ENCODE measurements at places on chromosomes 2 and 18.

- H3K27ac ChIP-seq: 0 out of 2 replicates have a peak overlapping the region, but pooled peaks have one; percentile 81
- H3K36me3 ChIP-seq: peaks cover 15% of the 10 kb centered on the region
- H3K27me3 ChIP-seq: no peaks in the 10 kb centered on the region
Observed at GRCh38 chr2:172447811-172448493, 20.6 kb downstream of the ITGA6 start.

DNA sequence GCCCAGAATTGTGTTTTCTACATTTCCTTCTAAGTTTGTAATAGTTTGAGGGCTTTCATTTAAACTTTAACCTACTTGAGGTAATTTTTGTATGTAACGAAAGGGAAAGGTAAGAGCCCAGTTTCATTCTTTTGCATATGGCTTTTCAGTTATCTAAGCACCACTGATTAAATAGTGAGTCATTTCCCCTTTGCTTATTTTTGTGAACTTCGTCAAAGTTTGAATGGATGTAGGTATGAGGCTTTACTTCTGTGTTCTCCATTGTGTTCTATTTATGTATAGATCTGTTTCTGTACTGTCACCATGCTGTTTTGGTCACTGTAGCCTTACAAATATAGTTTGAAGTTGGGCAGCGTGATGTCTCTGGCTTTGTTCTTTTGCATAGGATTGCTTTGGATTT is 944.8 kb upstream of the CNTNAP5 start:
- H3K27ac ChIP-seq: no peak overlapping the region
- 0 out of 2 replicates have a peak, but pooled peaks cover 5% of the 10 kb centered on the region for H3K4me1 ChIP-seq
- DNase-seq: no peak

DNA sequence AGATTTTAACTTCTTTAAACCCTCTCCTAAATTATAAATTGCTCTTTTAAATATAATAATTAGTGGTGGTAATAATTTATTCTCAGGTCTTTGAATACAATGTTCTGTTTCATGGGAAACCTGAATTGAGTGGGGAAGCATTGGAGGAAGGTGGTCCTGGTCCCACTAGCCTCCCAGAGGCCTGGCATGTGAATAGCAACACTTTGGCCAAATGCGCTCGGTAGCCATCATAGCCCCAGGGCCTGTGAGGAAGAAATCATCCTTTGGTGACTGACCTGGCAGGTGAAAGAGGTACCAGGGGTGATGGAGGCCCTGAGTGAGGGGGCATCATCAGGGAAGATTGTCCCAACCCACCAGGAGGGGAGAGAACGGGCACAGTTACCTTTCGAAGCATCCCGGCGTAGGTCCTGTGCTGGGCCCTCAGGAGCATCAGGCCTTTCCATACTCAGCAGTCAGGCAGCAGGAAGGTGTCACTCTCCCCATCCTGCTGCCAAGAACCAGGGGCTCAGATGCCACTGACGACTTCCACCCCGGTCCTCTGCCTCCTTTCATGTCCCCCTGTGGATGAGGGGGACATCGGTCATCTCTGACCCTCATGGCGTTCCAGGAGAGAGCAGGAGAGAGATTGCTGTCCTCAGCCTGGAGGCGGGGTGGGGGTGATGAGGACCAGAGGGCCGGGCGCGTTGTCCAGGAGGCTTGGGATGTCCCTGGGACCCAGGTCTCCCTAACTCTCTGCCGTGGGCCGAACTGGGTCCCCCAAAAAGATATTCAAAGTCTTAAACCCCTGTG is 78.6 kb upstream of the HPCAL1 start:
- no peak overlapping the region for H3K4me3 ChIP-seq
- H3K36me3 ChIP-seq: no peaks in the 10 kb centered on the region
- H3K27ac ChIP-seq: no peak overlapping the region
- peak; percentile 7 for DNase-seq

GRCh38 chr2:145764631-145765030 is 1244.7 kb upstream of the ZEB2 start:
- no peaks in the 10 kb centered on the region for H3K36me3 ChIP-seq
- no peak for DNase-seq
- no peaks in the 10 kb centered on the region for H3K27me3 ChIP-seq
- H3K27ac ChIP-seq: no peak overlapping the region
- H3K4me3 ChIP-seq: no peak overlapping the region
- peaks cover 14% of the 10 kb centered on the region for H3K4me1 ChIP-seq

DNA sequence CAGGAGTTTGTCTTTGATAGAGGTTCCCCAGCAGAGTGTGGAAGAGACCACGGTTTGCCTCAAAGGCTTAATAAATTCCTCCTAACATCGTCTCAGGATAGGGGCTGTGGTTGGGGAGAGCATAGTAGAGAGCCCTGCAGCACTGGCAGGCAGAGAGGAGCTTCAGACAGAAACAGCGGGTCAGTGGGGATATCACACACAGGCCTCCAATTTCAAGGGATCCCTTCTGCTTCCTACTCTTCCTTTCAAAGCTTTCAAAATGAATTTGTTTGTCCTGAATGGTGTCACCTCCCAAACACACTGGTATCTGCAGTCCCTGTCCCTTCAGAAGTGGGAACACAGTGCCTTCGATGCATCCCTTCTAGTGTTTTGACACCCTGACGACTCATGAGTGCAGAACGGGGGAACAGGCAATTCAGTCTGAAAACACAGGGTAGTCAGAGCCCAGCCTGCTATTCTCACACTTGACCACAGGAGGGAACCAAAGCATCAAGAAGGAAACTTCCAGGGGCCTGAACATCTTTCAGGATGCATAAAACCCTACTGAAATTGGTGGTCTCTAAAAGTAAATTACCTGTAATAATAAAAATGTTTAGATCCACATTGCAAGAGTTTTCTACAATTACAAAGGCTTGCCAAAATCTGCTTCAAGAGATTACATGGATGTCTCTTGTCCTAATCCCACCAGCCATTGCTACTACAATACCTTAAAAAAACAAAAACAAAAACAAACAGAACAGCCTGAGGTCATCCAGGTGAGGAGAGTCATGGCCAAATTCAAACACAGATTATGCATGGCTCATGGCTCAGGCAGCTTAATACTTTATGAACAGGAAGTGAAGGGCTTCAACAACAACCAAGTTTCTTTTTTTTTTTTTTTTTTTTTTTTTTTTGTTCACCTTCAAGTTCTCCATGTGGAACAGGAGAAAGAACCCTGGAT is 49.8 kb downstream of the SLC14A2 start:
- no peaks in the 10 kb centered on the region for H3K36me3 ChIP-seq
- no peak overlapping the region for H3K27ac ChIP-seq
- 0 out of 2 replicates have a peak, but pooled peaks cover 2% of the 10 kb centered on the region for H3K27me3 ChIP-seq
- no peak overlapping the region for H3K4me3 ChIP-seq

DNA sequence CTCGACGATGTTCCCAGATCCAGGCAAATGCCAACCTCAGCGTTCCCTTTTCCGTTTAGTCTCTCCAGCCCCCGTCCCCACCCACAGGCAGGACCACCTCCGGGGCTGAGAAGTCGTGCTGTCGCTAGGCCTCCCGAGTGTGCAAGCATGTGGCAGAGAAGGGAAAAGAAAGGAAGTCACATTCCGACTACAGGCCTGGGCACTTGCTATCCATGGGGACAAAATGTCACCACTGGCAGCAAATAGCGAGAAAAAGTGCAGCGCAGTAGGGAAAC is 420 bp downstream of the PIGN start:
- no peak for DNase-seq
- peak overlapping the region; percentile 100 for H3K4me3 ChIP-seq
- no peaks in the 10 kb centered on the region for H3K27me3 ChIP-seq

GRCh38 chr2:178863856-178864620 is 56.8 kb upstream of the TTN start:
- H3K36me3 ChIP-seq: peaks cover 9% of the 10 kb centered on the region
- peak overlapping the region; percentile 29 for H3K4me3 ChIP-seq
- H3K4me1 ChIP-seq: peaks cover 39% of the 10 kb centered on the region

- peaks cover 25% of the 10 kb centered on the region for H3K36me3 ChIP-seq
- H3K4me1 ChIP-seq: no peaks in the 10 kb centered on the region
- no peak overlapping the region for H3K27ac ChIP-seq
- no peak for DNase-seq
- H3K27me3 ChIP-seq: no peaks in the 10 kb centered on the region
Observed at GRCh38 chr2:106599540-106599939, 112.4 kb downstream of the CD8B2 start.

- DNase-seq: no peak
- no peak overlapping the region for H3K27ac ChIP-seq
- H3K36me3 ChIP-seq: no peaks in the 10 kb centered on the region
- peaks cover 12% of the 10 kb centered on the region for H3K4me1 ChIP-seq
- peaks cover 14% of the 10 kb centered on the region for H3K27me3 ChIP-seq
Observed at GRCh38 chr2:144131042-144131441, 388.9 kb downstream of the ZEB2 start.

- no peak for DNase-seq
- H3K27me3 ChIP-seq: no peaks in the 10 kb centered on the region
- no peak overlapping the region for H3K27ac ChIP-seq
- H3K4me1 ChIP-seq: peaks cover 11% of the 10 kb centered on the region
- H3K4me3 ChIP-seq: no peak overlapping the region
- no peaks in the 10 kb centered on the region for H3K36me3 ChIP-seq
Observed at GRCh38 chr2:205372141-205372540, 310.2 kb upstream of the NRP2 start.

- peaks cover 13% of the 10 kb centered on the region for H3K4me1 ChIP-seq
- peak overlapping the region; percentile 1 for H3K27ac ChIP-seq
Observed at GRCh38 chr18:54859667-54860421, 31.6 kb downstream of the RAB27B start.

- H3K4me1 ChIP-seq: peaks cover 4% of the 10 kb centered on the region
- H3K27me3 ChIP-seq: no peaks in the 10 kb centered on the region
- DNase-seq: no peak
- H3K27ac ChIP-seq: no peak overlapping the region
Observed at GRCh38 chr18:2201036-2201600, 370.2 kb downstream of the METTL4 start.

DNA sequence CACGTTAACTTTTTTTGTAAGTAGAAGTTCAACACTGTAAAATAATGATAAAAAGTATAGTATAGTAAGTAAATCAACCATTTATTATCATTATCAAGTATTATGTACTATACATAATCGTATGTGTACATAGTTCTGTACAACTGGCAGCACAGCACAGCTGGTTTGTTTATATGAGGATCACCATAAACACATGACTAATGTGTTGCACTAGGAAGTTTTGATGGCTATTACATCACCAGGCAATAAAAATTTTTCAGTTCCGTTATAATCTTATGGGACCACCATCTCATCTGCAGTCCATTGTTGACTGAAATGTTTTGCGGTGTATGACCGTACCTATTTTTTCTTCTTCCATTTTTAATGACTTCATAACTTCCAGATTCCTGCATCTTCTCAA is 39.2 kb upstream of the ZNF385B start:
- DNase-seq: no peak
- H3K4me1 ChIP-seq: peaks cover 4% of the 10 kb centered on the region
- H3K36me3 ChIP-seq: peaks cover 9% of the 10 kb centered on the region
- H3K27me3 ChIP-seq: no peaks in the 10 kb centered on the region
- H3K27ac ChIP-seq: no peak overlapping the region

DNA sequence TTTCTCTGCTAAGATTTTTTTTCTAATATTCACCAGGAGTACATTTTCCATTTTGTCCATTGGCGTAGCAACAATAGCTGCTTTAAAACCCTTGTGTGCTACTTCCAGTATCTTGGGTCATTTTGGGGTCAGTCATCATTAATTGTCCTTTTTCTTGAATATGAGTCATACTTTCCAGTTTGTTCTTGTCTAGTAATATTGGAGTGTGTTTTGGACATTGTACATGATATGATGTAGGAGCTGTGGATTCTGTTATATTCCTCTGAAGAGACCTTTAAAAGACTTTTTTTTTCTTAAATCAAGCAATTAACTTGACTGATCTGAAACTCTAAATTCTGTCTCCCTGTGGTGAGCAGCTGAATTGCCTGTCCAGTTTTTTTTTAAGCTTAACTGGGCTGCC is 40.8 kb downstream of the AGPS start:
- H3K36me3 ChIP-seq: peaks cover 52% of the 10 kb centered on the region
- no peak overlapping the region for H3K4me3 ChIP-seq
- no peaks in the 10 kb centered on the region for H3K27me3 ChIP-seq
- H3K27ac ChIP-seq: no peak overlapping the region
- no peak for DNase-seq

- DNase-seq: no peak
- H3K4me1 ChIP-seq: peaks cover 15% of the 10 kb centered on the region
- H3K36me3 ChIP-seq: peaks cover 4% of the 10 kb centered on the region
- H3K27me3 ChIP-seq: peaks cover 6% of the 10 kb centered on the region
Observed at GRCh38 chr2:241863536-241863954, 4.9 kb upstream of the PDCD1 start.

DNA sequence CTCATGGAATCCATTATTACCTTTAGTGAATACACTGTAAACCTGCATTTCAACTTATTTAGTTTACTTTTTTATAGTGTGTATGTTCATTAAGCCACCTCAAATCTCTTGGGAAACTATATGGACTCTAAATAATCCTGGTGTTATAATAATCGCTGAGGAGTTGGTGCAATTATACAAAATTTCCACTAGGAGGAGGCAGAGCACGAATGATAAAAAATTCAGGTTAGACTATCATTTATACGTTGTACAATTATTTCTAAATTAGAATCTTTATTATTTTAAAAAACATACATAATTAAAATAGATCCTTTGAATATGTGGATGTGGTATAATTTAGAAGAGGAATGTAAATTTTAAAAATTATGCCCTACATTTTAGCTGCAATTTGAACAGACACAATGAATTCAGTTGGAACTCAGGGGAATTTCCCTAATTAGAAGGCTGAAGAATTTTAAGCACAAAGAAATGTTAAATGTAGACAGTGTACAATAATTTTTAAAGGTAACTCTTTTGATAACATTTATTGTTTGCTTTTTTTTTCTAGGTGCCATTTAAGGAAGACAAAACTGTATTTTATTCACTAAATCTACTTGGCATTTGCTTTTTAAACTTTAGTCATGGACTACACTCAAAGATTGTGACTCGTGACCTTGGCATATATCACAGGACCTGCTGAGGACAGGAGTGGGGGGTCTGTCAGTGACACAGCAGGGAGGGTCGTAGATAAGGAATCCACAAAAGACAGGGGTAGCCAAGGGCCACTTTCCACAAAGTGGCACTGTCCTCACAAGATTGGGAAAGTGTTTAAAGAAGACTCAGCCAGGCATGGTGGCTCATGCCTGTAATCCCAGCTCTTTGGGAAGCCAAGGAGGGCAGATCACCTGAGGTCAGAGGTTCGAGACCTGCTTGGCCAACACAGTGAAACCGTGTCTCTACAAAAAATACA is 45.5 kb downstream of the RAB12 start:
- DNase-seq: no peak
- H3K4me3 ChIP-seq: no peak overlapping the region
- peaks cover 18% of the 10 kb centered on the region for H3K36me3 ChIP-seq
- peak overlapping the region; percentile 81 for H3K27ac ChIP-seq
- H3K27me3 ChIP-seq: no peaks in the 10 kb centered on the region

DNA sequence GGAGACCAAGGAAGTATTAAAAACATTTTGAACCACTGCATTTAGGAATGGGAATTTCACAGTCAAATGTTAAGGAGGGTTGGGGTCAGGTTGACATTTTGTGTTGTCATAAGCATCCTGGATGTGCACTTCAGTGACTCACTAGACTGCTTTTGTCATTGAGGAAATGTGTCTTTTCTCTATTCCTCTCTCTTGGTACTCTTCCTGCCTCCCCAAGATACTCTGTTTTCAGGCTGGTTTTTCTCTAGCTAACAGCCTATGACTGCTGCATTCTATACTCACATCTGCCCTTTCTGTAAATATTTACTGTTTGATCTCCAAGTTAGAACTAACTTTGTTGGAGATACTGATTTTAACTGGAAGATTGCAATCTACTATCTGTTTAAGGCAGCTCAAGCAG is 23.4 kb downstream of the XRCC5 start:
- H3K27me3 ChIP-seq: no peaks in the 10 kb centered on the region
- peaks cover 86% of the 10 kb centered on the region for H3K36me3 ChIP-seq
- DNase-seq: no peak
- H3K4me1 ChIP-seq: no peaks in the 10 kb centered on the region
- H3K4me3 ChIP-seq: no peak overlapping the region

GRCh38 chr2:45889620-45890370 is 238.3 kb downstream of the PRKCE start:
- no peaks in the 10 kb centered on the region for H3K27me3 ChIP-seq
- no peak overlapping the region for H3K4me3 ChIP-seq
- no peak overlapping the region for H3K27ac ChIP-seq
- H3K4me1 ChIP-seq: peaks cover 15% of the 10 kb centered on the region
- no peak for DNase-seq
